ENCODE measurements at places on chromosomes 16 and 17. TPM values are rescaled to one million over a fixed set of nuclear protein-coding genes. Genes with fewer than 3 reads are reported as not detected.

CRLF3 gene
- total RNA-seq, result 15.3 TPM

MRPS7 gene
- total RNA-seq, result 45.7 TPM

TM4SF5 gene
- total RNA-seq, result not detected

KRT12 gene
- total RNA-seq, result not detected

DDX52 gene
- 19.4 TPM for total RNA-seq

TLCD3A gene
- 11.5 TPM for total RNA-seq

CBX4 gene
- total RNA-seq, result 16.9 TPM

PRDM7 gene
- total RNA-seq, result not detected

ZNF200 gene
- 8.4 TPM for total RNA-seq

ASPHD1 gene
- 0.67 TPM for total RNA-seq

MYADML2 gene
- total RNA-seq, result not detected

FNDC8 gene
- total RNA-seq, result not detected

GDPD1 gene
- total RNA-seq, result 1.2 TPM

FAM171A2 gene
- total RNA-seq, result 3.0 TPM

DNA sequence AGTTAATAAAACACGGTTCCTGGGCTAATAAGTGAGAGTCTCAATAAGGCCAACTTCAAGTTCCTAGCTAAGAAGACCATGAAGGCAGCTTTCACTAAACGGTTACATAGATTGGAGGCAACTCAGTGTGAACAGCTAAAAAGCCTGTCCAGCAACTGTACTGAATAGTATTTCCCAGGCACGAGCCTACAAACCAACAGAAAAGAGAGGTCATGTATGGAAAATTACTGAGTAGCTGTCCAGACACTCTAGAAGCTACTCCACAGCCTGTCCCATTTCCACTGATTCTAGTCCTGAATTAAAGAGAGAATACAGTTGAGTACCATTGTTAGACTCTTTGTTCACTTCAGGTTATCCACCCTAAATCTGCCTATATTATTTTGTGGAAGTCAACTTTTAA is 36.5 kb upstream of the C17orf78 start:
- DNase-seq, result no peak

DNA sequence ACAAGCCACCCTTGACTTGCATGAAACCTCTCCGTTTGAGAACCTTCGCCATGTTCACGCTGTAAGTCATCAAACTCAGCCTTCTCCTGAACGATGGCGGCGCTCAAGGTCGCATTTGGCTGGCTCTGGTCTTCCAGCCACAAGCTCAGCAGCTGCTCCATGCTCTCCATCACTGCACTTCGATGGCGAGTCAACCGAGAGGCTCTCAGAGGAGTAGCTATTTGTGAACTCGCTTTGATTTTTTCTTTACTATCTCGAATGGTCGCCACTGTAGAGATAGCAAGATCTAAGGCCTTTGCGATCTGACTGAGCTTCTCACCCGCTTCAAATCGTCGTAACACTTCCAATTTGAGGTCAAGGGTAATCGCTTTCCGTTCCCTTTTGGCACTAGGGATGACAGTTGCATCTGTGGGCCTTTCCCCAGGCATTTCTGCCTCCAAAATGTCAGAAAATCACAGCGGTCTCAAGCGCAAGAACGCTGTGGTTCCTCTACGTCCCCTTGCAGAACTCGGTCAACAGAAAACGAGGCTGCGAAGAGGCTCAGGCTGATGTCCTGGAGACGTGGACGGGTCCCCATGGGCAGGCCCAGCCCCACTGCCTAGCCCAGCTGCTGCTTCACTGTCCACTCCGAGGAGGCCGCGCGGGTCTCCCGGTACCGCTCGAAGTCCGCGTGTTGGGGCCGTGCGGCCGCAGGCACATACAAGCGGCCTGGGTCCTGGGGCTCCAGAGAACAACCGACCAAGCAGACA is 23.1 kb downstream of the DEF8 start:
- no peak for DNase-seq

- DNase-seq, result no peak
These were observed 6.2 kb downstream of the ENGASE start for GRCh38 chr17:79080761-79081290.

GRCh38 chr17:8888704-8889302 is 21.3 kb upstream of the PIK3R6 start:
- DNase-seq, result no peak

- no peak for DNase-seq
These were observed 3.2 kb upstream of the C16orf46 start for GRCh38 chr16:81080233-81080632.

DNA sequence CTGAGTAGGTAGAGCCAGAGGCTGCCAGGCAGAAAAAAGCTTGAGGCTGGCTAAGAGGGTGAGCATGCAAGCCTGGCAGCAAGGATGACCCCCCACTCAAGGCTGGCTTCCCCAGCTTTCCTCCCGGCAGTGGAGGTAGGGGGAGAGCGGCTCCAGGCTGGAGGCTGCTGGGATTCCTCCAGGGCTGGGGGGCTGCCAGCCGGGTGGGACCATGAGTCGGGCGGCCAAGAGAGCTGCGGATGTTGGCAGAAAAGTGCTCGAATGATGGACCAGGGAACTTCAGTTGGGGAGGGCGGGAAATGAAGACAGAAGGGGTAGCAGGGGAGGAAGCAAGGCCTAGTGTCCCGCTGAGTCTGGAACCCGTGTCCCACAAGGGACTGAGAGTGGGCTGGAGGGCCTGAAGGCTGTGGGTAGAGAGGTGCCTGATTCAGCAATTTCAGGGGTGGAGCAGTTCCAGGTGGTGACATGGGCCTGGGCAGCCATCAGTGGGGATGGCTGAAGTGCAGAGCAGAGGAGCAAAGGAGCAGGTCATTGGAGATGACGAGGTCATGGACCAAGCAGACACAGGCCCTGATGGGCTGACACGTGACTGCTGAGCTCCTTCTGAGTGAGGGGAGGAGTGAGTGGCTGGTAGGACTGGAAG is 20.3 kb downstream of the HSD11B2 start:
- no peak for DNase-seq

DNA sequence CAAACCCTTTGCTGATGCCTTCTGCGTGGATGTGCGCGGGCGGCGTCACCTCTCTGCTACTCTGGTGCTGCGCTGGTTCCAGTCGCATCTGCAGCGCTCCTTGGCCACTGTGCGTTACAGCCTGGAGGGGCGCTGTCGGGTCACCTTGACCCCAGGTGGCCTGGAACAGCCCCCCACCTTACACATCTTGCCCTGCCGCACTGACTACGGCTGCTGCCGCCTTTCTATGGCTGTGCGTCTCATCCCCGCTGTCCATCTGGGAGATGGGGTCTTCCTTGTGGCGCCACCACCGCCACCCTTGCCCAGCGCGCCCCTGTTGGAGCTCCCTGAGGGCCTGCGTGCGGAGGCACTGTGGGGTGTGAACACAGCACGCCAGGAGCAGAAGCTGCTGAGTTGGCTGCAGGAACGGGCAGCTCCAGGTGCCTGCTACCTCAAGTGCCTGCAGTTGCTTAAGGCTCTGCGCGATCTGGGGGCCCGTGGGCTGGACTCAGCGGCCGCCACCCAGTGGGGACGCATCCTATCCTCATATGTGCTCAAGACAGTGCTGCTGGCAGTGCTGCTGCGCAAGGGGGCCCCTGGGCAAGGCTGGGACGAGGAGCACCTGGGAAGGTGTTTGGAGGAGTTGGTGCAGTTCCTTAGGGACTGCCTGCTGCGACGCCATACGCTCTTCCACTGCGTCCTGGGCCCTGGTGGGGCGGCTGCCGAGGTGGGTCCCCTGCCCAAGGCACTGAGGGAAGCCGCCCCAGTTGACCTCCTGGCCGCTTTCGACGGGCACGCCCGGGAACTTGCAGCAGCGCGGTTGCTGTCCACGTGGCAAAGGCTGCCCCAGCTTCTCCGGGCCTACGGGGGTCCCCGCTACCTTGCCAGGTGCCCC is 1.6 kb downstream of the ITPRIPL2 start:
- DNase-seq, result no peak

DNA sequence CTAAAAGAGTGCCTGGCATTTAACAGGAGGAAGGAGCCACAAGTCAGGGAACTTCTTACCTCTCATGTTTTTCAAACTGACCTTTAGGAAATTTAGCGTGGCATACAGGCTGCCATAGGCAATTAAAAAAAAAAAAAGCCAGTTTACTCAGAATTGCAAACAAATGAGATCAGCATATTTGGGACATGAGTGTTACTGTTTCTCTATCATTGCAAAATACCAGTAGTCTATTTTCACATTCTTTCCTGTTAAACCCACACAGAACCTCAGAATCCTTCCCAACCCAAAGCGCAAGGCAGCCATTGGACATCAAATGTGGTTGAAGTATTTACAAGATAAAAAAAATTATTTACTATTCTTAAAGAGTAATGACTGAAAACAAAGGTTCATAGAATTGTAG is 366.4 kb upstream of the DYNLRB2 start:
- DNase-seq, result no peak

GRCh38 chr17:39919087-39919683 is 750 bp upstream of the GSDMB start:
- DNase-seq, result no peak

GRCh38 chr16:2776500-2777139 is 460 bp downstream of the ELOB start:
- DNase-seq, result no peak

- DNase-seq, result no peak
These were observed 33.2 kb downstream of the COX4I1 start for GRCh38 chr16:85832570-85833218.

- DNase-seq, result no peak
These were observed 4.9 kb downstream of the CDK3 start for GRCh38 chr17:76005263-76006149.

- DNase-seq, result no peak
These were observed 110.9 kb downstream of the XYLT1 start for GRCh38 chr16:17359788-17360390.

- DNase-seq, result no peak
These were observed 51.9 kb downstream of the PLCG2 start for GRCh38 chr16:81830845-81831540.

DNA sequence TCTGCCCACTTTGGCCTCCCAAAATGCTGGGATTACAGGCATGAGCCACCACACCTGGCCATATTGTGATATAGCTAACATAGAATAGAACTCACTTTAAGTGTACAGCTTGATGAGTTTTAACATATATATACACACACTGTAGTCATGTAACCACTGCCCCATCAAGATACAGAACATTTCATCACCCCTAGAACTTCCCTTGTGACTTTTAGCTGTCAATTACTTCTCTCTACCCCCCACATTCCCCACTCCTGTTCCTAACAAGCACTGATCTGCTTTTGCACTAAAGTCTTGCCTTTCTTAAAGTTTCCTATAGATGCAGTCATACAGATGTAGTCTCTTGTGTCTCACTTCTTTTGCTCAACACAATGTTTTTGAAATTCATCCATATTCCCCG is 93.1 kb downstream of the PITPNC1 start:
- no peak for DNase-seq

GRCh38 chr17:19343671-19344151 is 18.8 kb downstream of the B9D1 start:
- no peak for DNase-seq

- no peak for DNase-seq
These were observed 55.7 kb downstream of the ABR start for GRCh38 chr17:1123921-1124715.

GRCh38 chr17:42407289-42407836 is 15.7 kb downstream of the CAVIN1 start:
- DNase-seq, result no peak

- no peak for DNase-seq
These were observed 14.1 kb upstream of the LCMT1 start for GRCh38 chr16:25097276-25097975.

GRCh38 chr16:85436636-85437165 is 176.4 kb upstream of the GSE1 start:
- DNase-seq, result no peak

- DNase-seq, result no peak
These were observed 44.9 kb downstream of the OTOA start for GRCh38 chr16:21708533-21709115.

- no peak for DNase-seq
These were observed 16.2 kb upstream of the CSF3 start for GRCh38 chr17:39999067-39999466.

DNA sequence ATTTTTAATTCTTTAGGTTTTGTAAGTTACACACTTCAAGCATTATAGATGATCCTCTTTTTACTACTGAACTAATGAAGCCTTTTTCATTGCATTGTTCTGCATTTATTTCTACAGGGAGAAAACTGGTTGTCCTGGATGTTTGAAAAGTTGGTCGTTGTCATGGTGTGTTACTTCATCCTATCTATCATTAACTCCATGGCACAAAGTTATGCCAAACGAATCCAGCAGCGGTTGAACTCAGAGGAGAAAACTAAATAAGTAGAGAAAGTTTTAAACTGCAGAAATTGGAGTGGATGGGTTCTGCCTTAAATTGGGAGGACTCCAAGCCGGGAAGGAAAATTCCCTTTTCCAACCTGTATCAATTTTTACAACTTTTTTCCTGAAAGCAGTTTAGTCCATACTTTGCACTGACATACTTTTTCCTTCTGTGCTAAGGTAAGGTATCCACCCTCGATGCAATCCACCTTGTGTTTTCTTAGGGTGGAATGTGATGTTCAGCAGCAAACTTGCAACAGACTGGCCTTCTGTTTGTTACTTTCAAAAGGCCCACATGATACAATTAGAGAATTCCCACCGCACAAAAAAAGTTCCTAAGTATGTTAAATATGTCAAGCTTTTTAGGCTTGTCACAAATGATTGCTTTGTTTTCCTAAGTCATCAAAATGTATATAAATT is 53.0 kb downstream of the TUBD1 start:
- no peak for DNase-seq

- no peak for DNase-seq
These were observed 11.7 kb downstream of the GJD3 start for GRCh38 chr17:40352779-40353394.

Measured in mesenteric fat pad (tissue), 1 donor.